MM.1S (cell line): ENCODE measurements at places on chromosomes 12 and 14.
A peak's percentile ranks its signal among the peaks of the same experiment; 100 is the strongest.

- no peak for DNase-seq
- H3K36me3 ChIP-seq: no peaks in the 10 kb centered on the region
- H3K27me3 ChIP-seq: no peaks in the 10 kb centered on the region
- H3K27ac ChIP-seq: no peak overlapping the region
- H3K4me1 ChIP-seq: no peaks in the 10 kb centered on the region
Measured at GRCh38 chr12:69726922-69727321, 11.7 kb upstream of the RAB3IP start.

DNA sequence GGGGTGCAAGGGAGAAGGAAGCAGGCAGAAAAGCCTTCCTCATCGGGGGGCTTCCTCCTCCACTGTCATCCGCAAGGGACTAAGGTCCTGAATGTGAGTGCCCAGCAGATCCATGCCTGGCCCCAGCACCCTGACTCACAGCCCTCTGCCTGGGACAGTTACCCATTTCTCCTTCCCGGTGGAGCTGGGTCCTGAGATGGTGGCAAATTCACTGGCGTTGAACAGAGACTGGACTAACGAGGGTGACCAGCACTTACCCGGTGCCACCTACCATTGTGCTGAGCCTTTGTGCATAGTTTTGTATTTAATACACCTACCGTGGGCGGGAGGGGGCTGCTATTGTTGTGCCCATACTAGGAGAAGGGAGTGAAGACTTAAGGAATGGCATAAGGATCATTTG lies 30.9 kb upstream of the PLEKHG6 start:
- H3K27ac ChIP-seq: no peak overlapping the region
- H3K4me3 ChIP-seq: no peak overlapping the region
- DNase-seq: no peak
- H3K27me3 ChIP-seq: no peaks in the 10 kb centered on the region
- H3K36me3 ChIP-seq: no peaks in the 10 kb centered on the region

GRCh38 chr12:114834621-114835020 lies 150.6 kb upstream of the TBX3 start:
- H3K27me3 ChIP-seq: no peaks in the 10 kb centered on the region
- H3K4me1 ChIP-seq: no peaks in the 10 kb centered on the region
- DNase-seq: no peak
- H3K36me3 ChIP-seq: no peaks in the 10 kb centered on the region
- no peak overlapping the region for H3K4me3 ChIP-seq
- H3K27ac ChIP-seq: no peak overlapping the region

DNA sequence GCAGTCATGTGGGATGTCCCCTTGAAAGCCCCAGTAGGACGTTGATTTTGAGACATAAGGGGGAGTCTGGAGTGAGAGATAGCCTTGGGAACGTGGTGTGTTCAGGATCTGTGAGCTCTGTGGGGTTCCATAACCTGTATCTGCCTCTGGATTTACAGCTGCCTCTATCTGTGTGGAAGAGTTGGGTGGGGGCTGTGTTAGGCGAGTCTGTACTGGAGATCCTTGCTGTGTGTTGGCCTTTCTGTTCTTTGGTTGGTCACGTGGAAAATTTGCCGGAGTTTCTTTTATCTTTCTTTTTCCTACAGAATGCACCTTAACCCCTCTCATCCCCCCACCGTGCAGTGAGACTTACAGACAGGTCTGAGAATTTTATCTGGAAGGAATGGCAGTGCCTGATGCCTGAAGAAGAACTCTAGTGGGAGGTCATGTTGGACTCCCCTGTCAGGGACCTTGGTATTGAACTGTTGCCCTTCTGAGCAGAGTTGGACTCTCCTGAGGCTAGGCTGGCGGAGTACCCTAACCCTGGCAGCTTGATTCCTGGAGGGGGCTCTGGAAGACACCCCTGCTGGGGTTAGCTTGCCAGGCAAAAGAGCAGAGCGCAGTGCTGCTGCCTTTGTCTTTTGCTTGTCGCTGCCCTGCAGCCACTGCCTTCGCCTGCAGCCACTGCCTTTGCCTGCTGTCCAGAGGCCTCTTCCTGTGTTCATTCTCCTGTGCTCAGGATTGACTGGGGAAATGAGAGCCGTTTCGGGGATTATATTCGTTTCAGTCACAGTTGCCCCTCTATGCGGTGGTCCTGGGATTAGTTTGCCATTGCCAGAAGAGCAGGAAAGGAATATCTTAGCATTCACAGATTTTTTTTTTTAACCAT lies 34.1 kb downstream of the ZNF664 start:
- H3K36me3 ChIP-seq: no peaks in the 10 kb centered on the region
- peak overlapping the region; percentile 87 for H3K27ac ChIP-seq
- no peaks in the 10 kb centered on the region for H3K27me3 ChIP-seq
- peak overlapping the region; percentile 41; the same call in 1 of the 2 replicates for H3K4me3 ChIP-seq
- peaks cover 16% of the 10 kb centered on the region for H3K4me1 ChIP-seq

DNA sequence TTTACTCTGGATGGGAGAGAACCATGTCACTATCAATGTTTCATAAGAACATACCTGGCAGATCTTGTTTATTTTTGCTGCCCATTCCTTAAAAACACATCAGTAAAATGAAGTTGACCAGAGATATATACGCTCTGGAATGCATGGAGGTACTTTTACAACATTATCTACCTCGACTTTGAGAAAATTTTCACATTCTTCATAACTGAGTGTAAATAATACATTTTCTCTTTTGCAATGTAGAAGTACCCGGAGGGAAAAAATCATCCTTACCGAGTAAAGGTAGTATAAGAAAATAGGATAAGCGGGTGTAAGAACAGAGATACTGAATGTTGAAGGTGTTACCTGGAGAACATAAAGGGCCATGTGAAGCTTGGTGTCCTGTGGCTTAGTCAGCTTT lies 80.7 kb downstream of the TMEM116 start:
- H3K4me1 ChIP-seq: no peaks in the 10 kb centered on the region
- H3K27ac ChIP-seq: no peak overlapping the region
- H3K36me3 ChIP-seq: no peaks in the 10 kb centered on the region
